AML-193 (cell line): ENCODE measurements at places on chromosomes 2 and 18.

GRCh38 chr18:75247611-75248421, 37.2 kb downstream of the TSHZ1 start:
- peak; percentile 17 for DNase-seq

- DNase-seq, result no peak
Measured at GRCh38 chr18:45386041-45386655, 229.1 kb upstream of the SLC14A2 start.

DNA sequence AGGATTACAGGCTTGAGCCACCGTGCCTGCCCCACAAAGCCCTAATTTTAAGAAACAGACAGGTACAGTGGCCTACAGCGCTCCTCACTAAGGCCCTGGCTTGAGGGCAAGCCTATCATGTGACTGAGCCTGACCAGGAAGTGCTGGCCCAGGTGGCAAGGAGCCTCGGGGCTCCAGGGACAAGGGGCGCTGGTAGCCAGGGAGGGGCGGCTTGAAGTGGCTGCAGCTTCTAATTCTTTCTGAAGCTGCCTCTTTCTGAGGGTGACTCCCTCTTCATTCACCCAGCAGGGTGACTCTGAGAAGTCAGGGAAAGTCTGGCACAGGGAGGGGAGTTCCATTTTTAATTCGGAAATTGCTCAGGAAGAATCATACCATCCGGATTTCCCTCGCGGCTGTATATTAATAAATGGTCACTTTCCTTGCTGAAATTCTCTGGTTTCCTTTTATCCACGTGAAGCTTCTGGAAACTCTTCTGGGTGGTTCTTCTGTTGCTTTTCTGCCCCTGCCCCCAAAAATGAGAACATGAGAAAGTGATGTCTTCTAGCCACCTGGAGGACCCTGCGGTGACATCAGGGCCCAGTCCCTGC, 115.7 kb downstream of the FAM210A start:
- DNase-seq, result no peak

- no peak for DNase-seq
Measured at GRCh38 chr2:187577310-187577709, 23.1 kb upstream of the TFPI start.

DNA sequence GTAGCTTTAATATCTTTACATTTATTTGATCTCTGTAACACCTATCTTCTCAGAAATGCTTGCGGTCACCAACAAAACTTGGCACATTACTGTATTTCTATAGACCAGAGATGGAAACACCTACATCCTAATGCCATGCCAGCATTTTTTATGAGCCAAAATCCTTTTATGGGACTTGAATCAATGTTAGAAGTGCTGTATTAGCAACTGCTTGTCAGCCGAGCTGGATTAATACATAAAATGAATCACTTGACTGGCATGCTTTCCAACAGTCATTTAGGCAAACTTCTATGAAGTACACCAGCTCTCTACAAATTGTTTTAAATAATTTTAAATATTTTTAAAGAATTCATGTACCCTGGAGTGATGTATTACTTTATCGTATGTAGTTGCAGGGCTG, 272.9 kb upstream of the NRP2 start:
- no peak for DNase-seq

DNA sequence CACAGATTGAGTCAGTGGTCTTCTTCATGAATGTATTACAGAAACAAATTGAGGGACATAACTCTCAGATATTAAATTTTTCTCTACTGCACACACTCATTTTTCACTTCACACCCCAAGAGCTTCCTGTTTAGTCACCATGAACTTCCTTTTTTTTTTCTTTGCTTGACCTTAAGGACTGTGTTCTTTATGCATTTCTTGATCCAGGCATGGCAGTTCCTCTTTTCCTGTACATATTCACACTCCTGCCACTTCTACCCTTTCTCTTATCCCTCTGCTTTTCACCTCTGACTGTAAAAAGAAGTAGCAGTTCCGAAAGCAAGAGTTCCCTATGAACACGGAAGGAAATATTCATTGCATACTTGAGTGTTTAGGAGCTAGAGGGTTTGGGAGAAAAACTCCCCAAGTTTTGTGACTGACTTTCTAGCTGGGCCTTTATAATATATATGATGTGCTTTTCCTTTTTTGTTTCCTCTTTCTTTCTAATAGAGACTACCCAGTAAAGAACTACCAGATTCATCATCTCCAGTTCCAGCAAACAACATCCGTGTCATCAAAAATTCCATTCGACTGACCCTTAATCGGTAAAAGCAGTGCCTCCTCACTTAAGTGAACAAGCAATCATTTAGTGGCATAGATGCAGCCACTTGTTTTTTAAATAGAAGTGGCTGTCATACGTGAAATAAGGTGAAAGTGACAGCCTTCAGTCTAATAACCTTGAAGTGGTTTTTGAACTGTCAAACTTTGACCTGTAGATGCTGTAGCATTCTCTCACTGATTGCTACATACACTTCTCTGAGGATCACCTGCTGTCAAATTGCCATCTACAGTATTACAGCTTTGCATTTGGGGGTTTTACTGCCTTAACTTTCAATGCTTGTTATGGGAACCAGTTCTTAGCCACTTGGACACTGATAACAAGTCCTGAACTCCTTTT, 40.8 kb downstream of the PAPOLG start:
- peak; percentile 93 for DNase-seq

- DNase-seq, result no peak
Measured at GRCh38 chr2:10079266-10079869, 843 bp downstream of the CYS1 start.

GRCh38 chr18:24875777-24876176, 415.3 kb downstream of the HRH4 start:
- no peak for DNase-seq

DNA sequence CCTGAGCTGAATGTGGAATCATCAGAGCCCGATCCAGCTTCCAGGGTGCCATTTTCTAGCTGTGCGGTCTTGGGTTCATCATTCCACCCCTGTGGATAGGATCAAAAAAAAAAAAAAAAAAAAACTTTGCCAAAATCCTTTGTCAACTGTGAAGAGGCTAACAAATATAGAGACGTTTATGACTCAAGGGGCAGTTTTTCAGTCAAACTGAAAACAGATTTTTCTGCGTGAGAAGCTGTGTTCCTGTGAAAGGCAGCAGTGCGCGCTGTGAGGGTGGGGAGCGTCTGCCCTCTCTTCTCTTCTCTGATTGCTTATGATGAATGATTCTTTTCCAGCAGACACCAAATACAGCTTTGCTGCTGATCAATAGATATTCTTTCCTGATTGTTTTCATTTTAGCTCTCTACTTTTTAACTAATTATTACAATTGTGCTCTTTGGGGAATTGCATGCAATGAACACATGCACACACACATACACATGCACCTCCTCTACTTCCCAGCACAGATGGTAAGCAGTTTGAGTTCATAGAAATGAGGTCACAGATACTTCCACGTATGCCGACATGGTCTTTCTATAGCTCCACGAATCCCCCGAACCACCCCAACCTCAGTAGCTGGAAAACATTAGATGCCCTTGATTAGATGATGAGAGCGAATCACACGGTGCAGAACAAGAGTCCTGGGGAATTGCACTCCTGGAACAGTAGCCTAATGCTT, 175.4 kb downstream of the NRP2 start:
- DNase-seq, result no peak

DNA sequence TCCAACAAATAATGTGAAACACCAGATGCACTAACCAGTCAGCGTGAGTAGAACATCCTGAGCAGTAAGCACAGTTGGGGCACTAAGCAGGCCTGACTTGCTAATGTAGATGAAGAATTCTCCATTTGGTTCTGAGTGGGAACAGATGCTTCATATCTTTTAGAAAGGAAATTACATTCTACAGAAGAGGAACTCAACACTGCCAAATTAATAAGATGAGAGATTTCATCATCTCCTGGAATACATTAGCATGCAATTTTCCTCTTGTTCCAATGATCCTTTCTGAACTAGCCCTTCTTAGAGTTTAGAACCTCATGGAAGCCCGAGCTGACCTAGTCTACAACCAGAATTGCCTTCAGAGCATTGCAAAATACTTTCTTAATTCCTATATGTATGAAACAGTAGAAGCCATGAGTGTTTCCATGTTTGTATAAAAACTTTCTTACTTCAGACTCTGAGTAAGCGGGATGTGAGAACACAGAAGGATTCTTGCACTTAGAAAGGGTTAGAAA, 34.8 kb downstream of the COL5A2 start:
- no peak for DNase-seq

DNA sequence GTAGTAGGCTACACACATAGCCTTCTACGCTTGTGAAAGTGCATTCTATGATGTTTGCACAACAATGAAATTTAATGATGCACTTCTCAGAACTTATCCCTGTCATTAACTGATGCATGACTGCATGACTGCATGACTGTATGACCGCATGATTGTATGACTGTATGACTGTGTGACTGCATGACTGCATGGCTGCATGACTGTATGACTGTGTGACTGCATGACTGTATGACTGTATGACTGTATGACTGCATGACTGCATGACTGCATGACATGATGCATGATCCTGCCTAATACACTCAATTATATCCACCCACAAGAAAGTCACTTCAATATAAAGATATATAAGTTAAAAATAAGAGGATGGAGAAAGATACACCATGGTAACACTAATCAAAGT, 365.4 kb upstream of the FSIP2 start:
- DNase-seq, result no peak

GRCh38 chr2:45477546-45477945, 133.5 kb downstream of the SRBD1 start:
- no peak for DNase-seq

DNA sequence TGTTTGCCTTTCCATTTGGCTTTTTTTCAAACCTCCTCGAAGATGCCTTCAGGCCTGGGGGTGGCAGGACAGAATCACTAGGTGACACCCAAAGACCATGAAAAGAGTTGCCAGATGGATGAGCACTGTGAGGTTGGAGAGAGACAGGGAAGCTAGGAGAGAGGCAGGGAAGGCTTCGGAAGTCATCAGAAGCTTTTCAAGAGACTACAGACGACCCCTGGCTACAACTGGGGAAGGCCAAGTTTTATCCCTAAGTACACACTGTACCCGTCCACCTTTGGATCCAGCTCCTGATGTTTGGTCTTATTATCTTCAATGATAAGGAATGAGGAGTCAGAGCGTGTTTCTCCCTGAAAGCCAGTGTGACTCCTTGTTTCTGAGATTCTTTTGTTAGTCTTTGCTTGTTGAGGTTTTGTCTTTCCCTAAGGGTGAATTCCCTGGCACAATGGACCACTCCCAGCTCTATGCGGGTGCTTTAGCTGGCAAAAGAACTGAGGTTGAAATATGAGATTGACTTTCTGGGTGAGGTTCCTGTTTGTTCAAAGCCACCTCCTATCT, 33.4 kb upstream of the SLC9A2 start:
- no peak for DNase-seq

GRCh38 chr18:35143622-35144596, 96.9 kb upstream of the ZNF397 start:
- DNase-seq, result peak; percentile 67

GRCh38 chr2:43831543-43832294, 6.9 kb downstream of the ABCG5 start:
- no peak for DNase-seq

DNA sequence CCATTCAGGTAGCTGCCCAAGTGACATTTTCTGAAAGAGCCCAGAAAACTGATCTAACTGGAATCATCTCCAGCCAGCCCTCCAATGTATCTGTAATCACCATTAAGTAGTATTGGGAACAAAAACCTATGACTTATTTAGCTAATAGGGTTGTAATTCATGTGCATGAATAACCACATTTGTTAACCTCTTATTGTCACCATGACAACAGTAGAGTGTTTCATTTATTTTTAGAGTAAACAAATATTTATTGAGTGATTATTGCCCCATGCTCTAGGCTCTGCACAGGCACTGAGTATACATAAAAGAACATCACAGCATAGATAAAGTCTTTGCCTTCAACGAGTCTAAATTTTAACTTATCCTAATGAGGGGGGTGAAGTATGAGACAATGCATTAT, 265.4 kb upstream of the UBE2E3 start:
- DNase-seq, result no peak

- DNase-seq, result no peak
Measured at GRCh38 chr2:7378591-7378990, 461.4 kb downstream of the RNF144A start.

DNA sequence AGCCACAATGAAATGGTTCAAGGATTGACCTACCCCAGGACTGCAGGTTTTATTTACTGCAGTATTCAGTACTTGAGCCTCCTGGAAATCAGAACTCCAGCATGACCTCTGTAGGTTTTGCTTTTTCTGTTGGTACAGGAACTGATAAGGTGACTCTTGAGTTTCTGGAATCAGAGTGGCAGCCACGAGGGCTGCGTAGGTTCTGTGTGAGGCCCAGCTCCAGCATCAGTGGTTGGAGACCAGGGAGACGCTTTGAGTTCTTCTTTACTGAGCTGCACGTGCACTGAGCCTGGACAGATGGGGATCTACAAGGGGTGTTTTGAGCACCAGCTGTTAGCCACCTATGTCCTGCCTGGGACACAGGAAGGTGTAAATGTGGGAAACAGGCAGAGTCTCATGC, 222.7 kb upstream of the EPAS1 start:
- DNase-seq, result no peak

DNA sequence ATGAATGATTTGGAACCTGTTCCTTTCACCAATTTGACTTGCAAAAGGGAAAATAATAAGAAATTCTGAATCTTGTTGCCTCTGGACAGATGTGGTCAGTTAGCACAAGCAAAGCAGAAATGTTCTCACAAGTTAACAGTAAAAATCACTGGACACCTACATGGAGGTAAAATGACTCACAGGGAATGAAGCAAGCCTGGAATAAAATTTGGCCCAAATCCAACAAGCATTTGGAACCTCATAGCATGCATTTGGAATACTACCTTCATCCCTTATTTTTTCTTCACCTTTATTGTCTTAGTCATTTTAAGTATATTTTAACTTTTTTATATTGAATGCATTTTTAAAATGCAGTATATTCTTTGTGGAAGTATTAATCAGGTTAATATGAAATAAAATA, 602.9 kb downstream of the ARHGAP15 start:
- DNase-seq, result no peak

GRCh38 chr2:160014227-160014626, 48.2 kb downstream of the PLA2R1 start:
- DNase-seq, result no peak
